ENCODE measurements at places on chromosomes 13 and 19. TPM values are rescaled to one million over a fixed set of nuclear protein-coding genes. Genes with fewer than 3 reads are reported as not detected.
A peak's percentile ranks its signal among the peaks of the same experiment; 100 is the strongest.

- no peaks in the 10 kb centered on the region for H3K27me3 ChIP-seq
- no peak overlapping the region for H3K4me3 ChIP-seq
- no peak overlapping the region for H3K27ac ChIP-seq
- no peaks in the 10 kb centered on the region for H3K36me3 ChIP-seq
- no peak for DNase-seq
These were observed 36.0 kb downstream of the PABPC3 start for GRCh38 chr13:25131881-25132420.

DNA sequence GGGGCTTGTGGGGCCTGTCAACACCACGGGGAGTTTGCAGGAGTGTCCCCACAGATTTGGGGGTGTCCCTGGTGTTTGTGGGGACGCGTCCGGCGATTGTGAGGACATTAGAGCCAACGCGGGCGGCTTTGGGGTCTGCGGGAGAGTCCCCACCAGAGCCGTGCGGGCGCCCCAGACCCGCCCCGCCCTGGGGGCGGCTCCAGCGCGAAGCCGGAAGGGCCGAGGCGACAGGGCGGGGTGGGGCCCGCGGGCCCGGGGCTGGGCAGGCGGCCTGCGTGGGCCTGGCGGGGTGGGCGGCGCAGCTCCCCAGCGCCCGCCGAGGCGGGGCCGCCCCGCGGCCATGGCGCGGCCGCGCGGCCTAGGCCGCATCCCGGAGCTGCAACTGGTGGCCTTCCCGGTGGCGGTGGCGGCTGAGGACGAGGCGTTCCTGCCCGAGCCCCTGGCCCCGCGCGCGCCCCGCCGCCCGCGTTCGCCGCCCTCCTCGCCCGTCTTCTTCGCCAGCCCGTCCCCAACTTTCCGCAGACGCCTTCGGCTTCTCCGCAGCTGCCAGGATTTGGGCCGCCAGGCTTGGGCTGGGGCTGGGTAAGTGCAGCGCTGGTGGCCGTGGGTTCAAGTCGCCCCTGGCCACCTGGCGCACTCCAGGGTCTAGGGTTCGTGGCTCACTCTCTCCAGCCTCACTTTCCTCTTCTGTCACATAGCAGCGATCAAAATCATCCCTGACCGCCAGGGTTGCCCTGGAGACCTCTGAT, 10.3 kb downstream of the PDE4A start:
- peak; percentile 38 for DNase-seq
- peaks cover 4% of the 10 kb centered on the region for H3K4me1 ChIP-seq
- peak overlapping the region; percentile 43 for H3K4me3 ChIP-seq
- H3K27ac ChIP-seq = peak overlapping the region; percentile 2

DNA sequence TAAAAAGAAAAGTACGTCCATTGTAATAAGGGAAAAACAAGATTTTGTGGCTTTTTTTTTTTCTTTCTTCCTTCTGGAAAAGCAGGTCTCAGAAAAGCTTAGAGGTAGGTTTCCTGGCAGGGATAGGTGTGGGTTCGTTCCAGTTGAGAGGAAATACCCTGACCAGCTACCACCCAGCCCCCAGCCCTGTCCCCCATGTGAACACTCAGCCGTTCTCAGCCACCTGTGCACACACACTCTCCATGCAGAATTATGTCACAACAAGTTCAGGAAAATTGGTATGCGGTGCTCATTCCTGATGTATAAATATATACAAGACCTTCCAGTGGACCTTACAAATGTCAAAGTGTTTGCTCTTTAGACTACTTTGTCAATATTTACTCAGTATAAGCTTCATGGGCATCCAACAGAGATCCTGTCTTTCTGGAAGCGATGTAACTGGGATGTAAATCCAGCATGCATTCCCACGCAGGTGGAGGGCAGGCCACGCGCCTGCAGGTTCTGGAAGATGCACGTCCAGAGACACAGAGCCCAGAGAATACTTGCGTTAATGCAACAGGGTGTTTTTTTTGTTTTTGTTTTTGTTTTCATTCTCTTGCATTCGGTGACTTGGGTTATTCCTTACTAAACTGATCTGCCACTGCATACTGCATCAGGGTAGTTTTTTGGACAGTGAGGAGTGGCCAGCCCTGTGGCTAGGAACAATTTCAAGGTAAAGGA, 68.8 kb downstream of the TSHZ3 start:
- H3K4me3 ChIP-seq = no peak overlapping the region
- H3K36me3 ChIP-seq = no peaks in the 10 kb centered on the region
- no peaks in the 10 kb centered on the region for H3K27me3 ChIP-seq
- DNase-seq = no peak
- no peak overlapping the region for H3K27ac ChIP-seq

- H3K4me1 ChIP-seq = no peaks in the 10 kb centered on the region
- no peak overlapping the region for H3K4me3 ChIP-seq
- no peak for DNase-seq
These were observed 244.2 kb upstream of the SOX21 start for GRCh38 chr13:94956417-94957110.

DNA sequence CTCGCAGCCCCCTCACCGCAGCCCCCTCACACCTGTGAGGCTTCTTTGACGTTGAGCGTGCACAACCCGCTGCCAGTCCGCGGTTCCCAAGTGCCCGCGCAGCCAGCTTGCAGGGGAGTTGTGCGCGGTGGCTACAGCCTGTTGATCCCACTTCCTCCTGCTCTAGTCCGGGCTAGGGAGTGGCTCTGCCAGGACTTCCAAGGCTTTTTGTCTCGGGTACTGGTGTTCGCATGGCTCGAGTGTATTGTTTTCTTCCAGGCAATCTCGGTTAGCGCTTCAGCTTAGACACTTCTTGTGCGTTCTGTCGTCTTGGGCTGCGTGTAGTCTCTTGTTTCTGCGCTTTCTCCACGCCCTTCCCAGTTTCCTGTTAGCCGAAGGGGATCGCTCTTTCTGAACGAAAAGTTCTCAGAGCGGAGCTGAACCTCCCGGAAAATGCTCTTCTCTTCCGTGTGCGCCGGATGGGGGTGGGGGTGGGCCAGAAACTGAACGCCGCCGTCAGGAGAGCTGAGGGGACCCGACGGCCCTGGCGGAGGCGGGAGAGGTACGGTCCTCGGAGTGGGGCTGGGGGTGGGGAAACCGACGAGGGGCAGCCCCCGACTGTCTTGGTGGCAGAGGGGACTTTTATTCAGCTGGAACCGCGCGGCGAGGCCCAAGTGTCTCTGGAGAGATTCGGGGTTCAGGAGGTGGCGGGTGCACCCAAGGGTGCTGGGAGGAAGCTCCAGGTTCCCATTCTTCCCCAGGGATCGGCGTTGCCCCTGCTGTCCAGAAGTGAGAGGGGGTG, 697 bp upstream of the DGKH start:
- peaks cover 5% of the 10 kb centered on the region for H3K4me1 ChIP-seq
- peak; percentile 44 for DNase-seq
- H3K36me3 ChIP-seq = no peaks in the 10 kb centered on the region
- peak overlapping the region; percentile 97 for H3K27ac ChIP-seq
- peak overlapping the region; percentile 65 for H3K4me3 ChIP-seq
- no peaks in the 10 kb centered on the region for H3K27me3 ChIP-seq

DNA sequence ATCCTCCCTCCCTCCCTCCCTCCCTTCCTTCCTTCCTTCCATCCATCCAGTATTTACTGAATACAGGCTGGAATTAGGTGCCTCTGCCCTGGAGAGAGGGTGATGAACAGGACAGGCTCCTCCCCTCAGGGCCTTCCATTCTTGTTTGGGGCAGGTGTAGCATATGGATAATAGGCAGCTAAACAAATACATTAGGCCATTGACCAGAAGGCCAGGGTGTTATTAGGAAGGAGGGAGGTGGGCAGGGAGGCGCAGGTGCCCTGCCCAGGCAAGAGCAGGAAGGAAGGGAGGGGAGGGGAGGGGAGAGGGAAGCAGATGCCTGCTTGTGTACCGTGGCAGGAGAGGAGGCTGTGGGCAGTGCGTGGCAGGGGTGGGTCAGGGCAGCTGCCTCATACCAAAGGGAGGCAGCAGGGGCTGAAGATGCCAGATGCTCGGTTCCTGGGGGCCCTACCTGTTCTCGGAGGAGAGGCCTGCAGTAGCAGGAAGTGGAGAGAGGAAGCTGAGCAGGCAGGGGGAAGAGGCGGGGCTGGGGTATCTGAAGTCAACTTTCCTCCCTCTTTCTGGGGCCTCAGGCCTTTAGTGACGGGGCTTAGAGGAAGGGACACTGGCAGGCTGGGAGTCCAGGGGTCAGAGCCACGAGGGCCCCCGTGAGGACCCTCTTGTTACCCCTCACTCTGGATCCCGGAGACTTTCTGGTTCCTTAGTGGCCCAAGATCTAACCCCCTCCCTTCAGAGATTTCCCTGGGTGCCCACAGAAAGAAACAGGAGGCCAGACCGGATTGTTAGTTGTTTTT, at the start of gene RINL:
RINL (minus strand) TSS at position 495 of the 794 bp plus-strand sequence. CDS start 1,533 bp downstream, outside the sequence.
- no peaks in the 10 kb centered on the region for H3K27me3 ChIP-seq
- no peak within 1 kb of the TSS for H3K4me3 ChIP-seq
- H3K27ac ChIP-seq = no peak within 1 kb of the TSS
- DNase-seq = no peak
- H3K4me1 ChIP-seq = no peaks in the 10 kb centered on the region

GRCh38 chr13:30739761-30740642, 4.7 kb downstream of the ALOX5AP start:
- no peak for DNase-seq
- peak overlapping the region; percentile 75 for H3K27ac ChIP-seq
- no peaks in the 10 kb centered on the region for H3K4me1 ChIP-seq
- H3K4me3 ChIP-seq = no peak overlapping the region

DNA sequence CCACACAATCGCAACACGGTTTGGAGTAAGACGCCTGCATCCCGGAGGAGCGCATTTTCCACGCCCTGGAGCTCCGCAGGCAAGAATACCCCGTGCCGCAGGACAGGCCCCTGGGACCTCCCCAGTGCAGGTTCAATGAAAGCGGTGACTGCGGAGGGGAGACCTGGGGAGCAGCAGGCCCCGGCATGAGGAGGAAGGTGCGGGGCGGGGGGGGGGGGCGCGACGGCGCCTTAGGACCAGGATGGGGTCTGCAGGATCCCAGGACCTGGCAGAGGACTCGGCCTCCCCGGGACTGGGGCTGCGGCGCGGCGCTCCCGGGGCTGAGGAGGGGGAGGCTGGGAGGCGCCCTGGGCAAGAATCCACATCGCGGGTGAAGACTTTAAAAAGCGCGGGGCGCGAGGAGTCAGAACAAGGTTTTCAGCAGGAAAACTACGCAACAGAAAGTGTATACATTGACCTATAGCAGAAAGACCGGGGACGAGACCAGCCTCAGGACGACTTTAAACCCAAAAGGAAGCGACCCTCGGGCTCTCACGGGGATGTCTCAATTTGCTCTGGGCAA, 432 bp downstream of the ZNF611 start:
- no peaks in the 10 kb centered on the region for H3K36me3 ChIP-seq
- peak; percentile 21 for DNase-seq
- H3K27me3 ChIP-seq = no peaks in the 10 kb centered on the region
- no peaks in the 10 kb centered on the region for H3K4me1 ChIP-seq
- peak overlapping the region; percentile 91 for H3K27ac ChIP-seq

DNA sequence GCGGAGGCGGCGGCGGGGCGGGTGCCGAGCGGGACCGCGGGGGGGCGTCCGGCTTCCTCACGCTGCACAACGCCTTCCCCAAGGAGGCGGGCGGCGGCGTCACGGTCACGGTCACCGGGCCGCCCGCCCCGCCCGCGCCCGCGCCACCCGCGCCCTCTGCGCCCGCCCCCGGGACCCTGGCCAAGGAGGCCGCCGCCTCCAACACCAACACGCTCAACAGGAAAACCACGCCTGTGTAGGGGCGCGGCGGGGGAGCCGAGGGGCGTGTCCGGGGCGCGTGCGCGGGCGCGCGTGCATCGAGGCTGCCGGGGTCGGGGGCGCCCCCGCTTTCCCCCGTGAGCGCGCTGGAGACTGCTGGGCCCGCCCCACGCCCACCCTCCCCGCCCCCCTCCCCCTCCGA, 8.8 kb upstream of the CACNG6 start:
- H3K4me3 ChIP-seq = no peak overlapping the region
- H3K4me1 ChIP-seq = no peaks in the 10 kb centered on the region
- no peak overlapping the region for H3K27ac ChIP-seq
- no peaks in the 10 kb centered on the region for H3K36me3 ChIP-seq

GRCh38 chr13:96730676-96731075, 263.6 kb downstream of the OXGR1 start:
- H3K4me3 ChIP-seq = no peak overlapping the region
- no peaks in the 10 kb centered on the region for H3K27me3 ChIP-seq
- no peak for DNase-seq
- H3K36me3 ChIP-seq = no peaks in the 10 kb centered on the region
- no peak overlapping the region for H3K27ac ChIP-seq

Gene MEIS3
- 28.9 TPM for total RNA-seq

Gene ZNF665
- 2.4 TPM for total RNA-seq

- no peaks in the 10 kb centered on the region for H3K27me3 ChIP-seq
- DNase-seq = no peak
- H3K4me1 ChIP-seq = no peaks in the 10 kb centered on the region
- H3K4me3 ChIP-seq = no peak overlapping the region
- H3K36me3 ChIP-seq = no peaks in the 10 kb centered on the region
- H3K27ac ChIP-seq = peak overlapping the region; percentile 35
These were observed 3.0 kb upstream of the GRAMD1A start for GRCh38 chr19:34997071-34997617.

GRCh38 chr13:44936246-44936645, 53.0 kb downstream of the NUFIP1 start:
- no peak overlapping the region for H3K4me3 ChIP-seq
- no peaks in the 10 kb centered on the region for H3K27me3 ChIP-seq
- no peak overlapping the region for H3K27ac ChIP-seq
- H3K36me3 ChIP-seq = no peaks in the 10 kb centered on the region
- no peak for DNase-seq

Gene ANKLE1
- not detected for total RNA-seq

Gene DACT3
- total RNA-seq = 90.1 TPM

- no peak overlapping the region for H3K4me3 ChIP-seq
- no peaks in the 10 kb centered on the region for H3K36me3 ChIP-seq
- no peaks in the 10 kb centered on the region for H3K27me3 ChIP-seq
These were observed 22.9 kb downstream of the ZNF114 start for GRCh38 chr19:48292798-48293197.

DNA sequence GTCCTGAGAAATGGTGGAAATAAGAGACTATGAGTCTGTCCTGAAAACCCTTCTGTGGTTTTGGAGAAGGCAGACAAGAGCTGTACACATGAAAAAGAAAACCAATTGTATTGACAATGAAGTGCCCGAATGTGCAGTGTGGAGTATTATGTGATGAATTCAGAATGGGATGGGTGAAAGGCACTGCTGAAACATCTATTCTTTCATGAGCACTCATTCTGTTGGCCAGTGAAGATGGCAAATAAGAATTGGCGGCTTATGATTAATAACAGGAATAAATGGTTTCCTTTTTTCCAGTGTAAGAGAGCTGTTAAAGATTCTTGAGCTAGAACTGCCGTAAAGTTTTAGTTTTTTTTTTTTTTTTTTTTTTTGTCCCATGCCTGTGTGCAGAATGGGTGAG, 5.7 kb downstream of the POLR1D start:
- no peaks in the 10 kb centered on the region for H3K36me3 ChIP-seq
- DNase-seq = no peak
- no peak overlapping the region for H3K27ac ChIP-seq

Gene RFXANK
- total RNA-seq = 60.2 TPM

DNA sequence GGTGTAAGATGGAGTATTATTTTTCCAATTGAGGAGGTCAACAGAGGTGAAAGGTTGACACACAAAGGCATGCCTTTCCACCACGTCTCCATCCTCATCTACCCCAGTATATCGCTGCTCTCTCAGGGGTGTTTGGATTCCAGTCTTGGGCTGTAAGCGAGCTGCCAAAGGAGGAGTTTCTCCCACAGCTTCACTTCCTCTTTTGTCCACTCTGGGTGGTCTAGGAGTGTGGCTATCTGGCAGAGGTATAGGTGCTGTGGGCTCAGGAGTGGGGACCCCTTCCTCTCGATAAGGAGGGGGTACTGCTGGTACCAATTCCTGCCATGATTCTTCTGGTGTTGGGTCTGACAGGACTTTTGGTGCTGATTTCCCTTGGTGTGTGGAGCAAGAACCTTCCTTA, 39.4 kb downstream of the ZNF846 start:
- no peaks in the 10 kb centered on the region for H3K36me3 ChIP-seq
- H3K27me3 ChIP-seq = no peaks in the 10 kb centered on the region
- H3K4me3 ChIP-seq = no peak overlapping the region
- no peaks in the 10 kb centered on the region for H3K4me1 ChIP-seq
- H3K27ac ChIP-seq = no peak overlapping the region

Gene COL4A2
- 157 TPM for total RNA-seq
